ENCODE measurements at places on chromosomes 4 and X. TPM values are rescaled to one million over a fixed set of nuclear protein-coding genes. Genes with fewer than 3 reads are reported as not detected.

Gene CXorf49
- not detected for total RNA-seq

Gene PAK3
- not detected for total RNA-seq

- DNase-seq = no peak
Observed at GRCh38 chrX:146581981-146582712, 227.4 kb upstream of the CXorf51B start.

GRCh38 chr4:175092114-175092513 lies 174.0 kb downstream of the ADAM29 start:
- DNase-seq = no peak

GRCh38 chr4:21649391-21650090 lies 299.0 kb downstream of the KCNIP4 start:
- no peak for DNase-seq

GRCh38 chr4:15374656-15375055 lies 53.2 kb upstream of the C1QTNF7 start:
- DNase-seq = no peak

DNA sequence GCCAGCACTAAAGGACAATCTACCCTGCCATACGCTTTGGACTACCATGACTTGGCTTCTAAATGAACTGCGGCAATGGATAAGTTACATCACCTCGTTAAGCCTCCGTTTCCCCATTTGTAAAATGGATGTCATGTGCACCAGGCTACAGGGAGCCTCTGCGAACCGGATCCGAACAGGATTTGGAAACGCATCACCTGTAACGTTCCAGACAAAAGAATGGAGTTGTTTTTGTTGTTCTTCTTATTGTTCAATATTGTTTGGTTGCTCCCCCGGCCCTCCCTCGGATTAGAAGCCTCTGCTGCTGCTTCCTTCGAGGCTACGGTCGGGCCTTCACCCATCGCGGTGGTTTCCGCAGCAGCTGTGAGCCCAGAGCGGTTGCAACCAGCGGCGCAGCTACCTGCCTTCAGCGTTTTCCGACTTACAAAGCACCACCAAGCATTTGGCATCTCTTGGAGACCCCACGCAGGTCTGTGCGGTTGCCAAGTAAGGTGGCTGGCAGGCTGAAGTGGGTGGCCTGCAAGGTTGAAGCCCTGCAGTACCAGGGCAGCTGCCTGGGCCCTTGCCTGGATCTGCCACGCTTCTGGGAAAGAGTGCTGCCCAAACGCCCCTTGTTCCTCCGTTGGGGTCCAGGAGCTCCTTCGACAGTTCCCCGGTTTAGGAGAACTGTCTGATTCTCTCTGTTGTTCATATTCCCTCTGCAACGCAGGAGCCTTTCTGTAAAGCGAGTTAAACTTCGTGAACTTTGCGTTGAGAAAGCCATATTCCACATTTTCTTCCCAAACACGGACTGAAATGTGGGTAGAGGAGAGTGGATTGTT lies 7.1 kb downstream of the NKX3-2 start:
- DNase-seq = no peak

GRCh38 chrX:3712051-3712869 lies 1.2 kb downstream of the PRKX start:
- DNase-seq = peak; percentile 53

Gene SOX3
- not detected for total RNA-seq

GRCh38 chrX:71978164-71978563 lies 67.5 kb downstream of the NHSL2 start:
- DNase-seq = no peak

DNA sequence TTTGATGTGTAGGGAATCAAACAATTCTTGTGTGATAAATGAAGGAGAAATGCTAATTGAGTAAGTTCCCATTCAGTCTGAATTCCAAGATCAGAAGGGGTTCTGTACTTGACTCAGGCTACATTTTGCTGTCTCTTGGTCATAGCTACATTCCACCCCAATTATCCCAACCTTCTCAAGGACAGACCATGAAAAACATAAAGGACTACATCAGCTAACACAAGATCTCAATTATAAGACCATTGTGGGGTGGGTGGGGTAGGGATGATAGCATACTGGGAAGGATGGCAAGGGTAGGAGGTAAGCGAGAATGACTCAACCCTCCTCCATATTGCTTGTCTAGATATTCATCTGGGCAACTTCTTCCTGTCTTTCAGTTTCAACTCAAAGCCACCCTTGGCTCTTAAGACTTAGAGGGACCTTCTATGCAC lies 87.4 kb upstream of the ETNPPL start:
- DNase-seq = no peak

DNA sequence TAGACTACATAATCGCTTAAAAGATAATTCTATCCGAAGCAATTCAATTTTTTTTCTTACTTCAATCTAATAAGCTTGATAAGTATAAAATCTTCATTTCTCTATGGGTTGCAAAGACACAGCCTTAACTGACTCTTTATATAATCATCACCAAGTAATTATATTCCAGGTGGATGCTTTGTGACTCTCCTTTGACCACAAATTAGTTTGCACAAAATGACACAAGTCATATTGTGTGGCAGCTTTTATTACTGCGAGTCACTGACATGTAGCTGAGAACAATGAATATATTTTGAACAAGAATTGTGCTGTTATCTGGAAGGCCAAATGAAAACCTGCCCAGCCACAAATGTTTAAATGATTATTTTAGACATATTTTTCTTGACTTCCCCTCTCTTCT lies 1727.8 kb downstream of the ARAP2 start:
- no peak for DNase-seq

Gene NXF2
- total RNA-seq = not detected

Gene TMPRSS11D
- not detected for total RNA-seq

GRCh38 chr4:139556724-139557555 lies 921 bp upstream of the SETD7 start:
- DNase-seq = peak; percentile 91

GRCh38 chr4:29151584-29151983 lies 1568.6 kb upstream of the PCDH7 start:
- no peak for DNase-seq

GRCh38 chrX:104135677-104136076 lies 21.1 kb downstream of the SLC25A53 start:
- DNase-seq = no peak

Gene CCDC120
- not detected for total RNA-seq

Gene CT55
- not detected for total RNA-seq

- peak; percentile 48 for DNase-seq
Observed at GRCh38 chrX:106954041-106954440, 33.8 kb downstream of the CLDN2 start.

GRCh38 chr4:7654550-7655445 lies 220.1 kb upstream of the PSAPL1 start:
- DNase-seq = no peak

DNA sequence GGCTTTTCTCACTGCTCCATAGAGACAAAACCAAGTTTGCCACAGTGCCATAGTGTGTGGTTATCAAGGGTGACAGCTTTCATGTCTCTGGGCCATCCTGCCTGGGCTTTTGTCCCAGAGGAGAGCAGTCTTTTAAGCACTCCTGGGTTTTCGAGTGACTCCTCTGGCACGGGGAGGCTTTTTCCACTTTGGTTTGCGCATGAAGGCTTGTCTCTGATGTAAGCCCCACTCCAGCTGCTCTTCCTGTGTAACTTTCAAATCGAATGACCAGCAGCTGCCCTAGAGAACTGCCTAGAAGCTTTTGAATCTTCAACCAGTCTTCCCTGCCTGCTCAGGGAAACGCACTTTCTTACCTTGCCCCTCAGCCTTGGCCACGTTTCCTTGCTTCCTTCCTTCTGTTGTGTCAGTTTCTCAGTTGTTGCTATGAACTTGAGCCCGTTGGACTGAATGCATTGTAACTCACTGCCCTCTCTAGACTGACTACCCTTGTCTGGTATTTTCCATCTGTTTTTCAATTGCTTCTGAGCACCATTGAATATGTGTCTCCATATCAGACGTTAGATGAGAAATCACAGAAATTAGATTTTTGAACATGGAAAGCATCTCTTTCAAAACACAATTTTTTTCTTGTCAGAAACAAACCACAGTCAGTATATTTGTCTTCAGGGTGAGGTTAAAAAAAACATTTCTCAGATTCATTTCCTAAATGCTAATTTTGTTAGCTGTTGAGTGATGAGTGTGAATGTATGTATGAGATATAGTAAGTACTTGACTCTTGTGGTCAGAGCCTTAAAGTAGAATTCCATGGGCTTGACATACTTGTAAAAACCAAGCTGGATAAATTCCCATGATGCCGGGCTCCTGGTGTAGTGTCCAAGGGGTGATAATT lies 45.3 kb downstream of the SLC9A6 start:
- DNase-seq = no peak

- DNase-seq = no peak
Observed at GRCh38 chrX:11439846-11440245, 146.6 kb downstream of the AMELX start.

DNA sequence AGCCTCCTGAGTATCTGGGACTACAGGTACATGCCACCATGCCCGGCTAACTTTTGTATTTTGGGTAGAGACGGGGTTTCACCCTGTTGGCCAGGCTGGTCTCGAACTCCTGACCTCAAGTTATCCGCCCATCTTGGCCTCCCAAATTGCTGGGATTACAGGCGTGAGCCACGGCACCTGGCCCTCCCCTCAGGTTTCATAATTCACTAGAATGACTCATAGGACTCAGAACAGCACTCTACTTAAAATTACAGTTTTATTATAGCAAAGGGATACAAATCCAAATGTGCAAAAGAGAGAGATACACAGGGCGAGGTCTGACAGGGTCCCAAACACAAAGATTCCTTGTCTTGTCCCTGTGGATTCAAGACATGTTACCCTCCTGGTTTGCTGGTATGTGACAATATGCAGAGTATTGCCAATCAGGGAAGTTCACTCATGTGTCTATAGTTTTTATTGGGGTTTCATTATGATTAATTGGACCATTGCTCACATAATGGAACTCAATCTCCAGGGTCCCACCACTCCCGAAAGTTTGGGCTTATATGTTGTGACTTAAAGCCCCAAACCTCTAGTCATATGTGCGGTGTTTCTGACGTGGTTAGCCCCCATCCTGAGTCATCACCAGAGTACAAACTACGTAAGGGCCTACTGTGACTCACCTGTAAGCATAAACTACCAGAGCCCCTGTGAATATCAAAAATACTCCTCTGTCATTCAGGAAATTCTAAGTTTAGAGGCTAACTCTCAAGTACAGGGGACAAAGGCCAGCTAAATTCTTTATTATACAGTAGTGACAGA lies 5.2 kb downstream of the YIPF6 start:
- no peak for DNase-seq

Gene ENPEP
- total RNA-seq = not detected

DNA sequence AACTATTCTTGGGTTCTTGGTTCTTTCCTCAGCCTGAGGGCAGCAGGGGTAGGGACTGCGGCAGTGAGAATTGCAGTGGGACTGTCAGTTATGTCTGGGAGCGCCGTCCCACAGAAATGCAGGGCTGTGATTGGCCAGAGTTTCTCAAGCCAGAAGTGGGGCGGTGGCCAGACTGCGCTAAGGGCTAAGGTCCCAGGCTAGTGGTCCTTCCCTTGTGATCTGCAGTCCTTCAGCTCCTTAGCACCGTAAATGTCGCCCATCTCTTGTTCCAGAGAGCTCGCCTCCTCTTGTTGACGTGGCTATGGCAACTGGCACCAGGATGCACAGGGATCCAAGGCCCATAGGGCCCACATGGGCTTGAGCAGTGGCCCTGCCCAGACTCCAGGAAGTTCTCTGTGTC lies 223.5 kb downstream of the GRIA2 start:
- peak; percentile 20 for DNase-seq

- peak; percentile 42 for DNase-seq
Observed at GRCh38 chrX:51395810-51396728, 63.4 kb downstream of the NUDT10 start.

- DNase-seq = no peak
Observed at GRCh38 chr4:2095236-2096072, 36.3 kb downstream of the NAT8L start.

Gene NRK
- not detected for total RNA-seq

Gene CLDN22
- not detected for total RNA-seq

DNA sequence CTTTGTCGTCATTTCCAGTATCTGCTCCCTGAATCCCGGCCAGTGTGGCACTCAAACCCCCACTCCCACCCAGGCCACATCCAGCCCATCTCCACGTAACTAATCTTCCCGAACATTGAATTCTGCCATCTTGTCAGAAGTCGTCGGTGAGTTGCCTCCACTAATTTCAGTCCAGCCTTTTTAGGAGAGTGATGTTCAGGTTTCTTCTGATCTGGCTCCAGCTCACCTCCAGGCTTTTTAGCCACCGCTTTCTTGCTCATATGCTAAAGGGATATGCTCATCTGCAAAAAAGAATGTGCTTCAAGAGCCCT lies 1.3 kb downstream of the TMEM165 start:
- peak; percentile 59 for DNase-seq

DNA sequence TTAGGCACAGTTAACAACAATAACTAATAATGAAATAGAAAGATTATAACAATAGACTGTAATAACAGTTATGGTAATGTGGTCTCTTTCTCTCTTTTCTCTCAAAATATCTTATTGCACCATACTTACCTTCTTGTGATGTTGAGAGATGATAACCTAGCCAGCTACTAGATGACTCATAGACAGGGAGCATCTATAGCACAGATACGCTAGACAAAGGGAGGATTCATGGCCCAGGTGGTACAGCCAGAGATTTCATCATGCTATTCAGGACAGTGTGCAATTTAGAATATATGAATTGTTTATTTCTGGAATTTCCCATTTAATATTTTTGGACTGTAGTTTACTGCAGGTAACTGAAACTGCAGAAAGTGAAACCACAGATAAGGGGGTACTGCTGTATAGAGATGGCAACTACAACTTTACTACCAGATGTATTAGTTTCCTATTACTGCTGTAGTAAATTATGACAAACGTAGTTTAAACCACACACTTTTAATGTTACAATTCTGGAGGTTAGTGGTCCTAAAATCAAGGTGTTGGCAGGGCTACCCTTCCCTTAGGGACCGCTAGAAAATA lies 41.8 kb upstream of the MAGED1 start:
- DNase-seq = no peak

Gene RASGEF1B
- total RNA-seq = 1.2 TPM

Gene CSAG3
- total RNA-seq = not detected

Gene ADH7
- total RNA-seq = not detected

DNA sequence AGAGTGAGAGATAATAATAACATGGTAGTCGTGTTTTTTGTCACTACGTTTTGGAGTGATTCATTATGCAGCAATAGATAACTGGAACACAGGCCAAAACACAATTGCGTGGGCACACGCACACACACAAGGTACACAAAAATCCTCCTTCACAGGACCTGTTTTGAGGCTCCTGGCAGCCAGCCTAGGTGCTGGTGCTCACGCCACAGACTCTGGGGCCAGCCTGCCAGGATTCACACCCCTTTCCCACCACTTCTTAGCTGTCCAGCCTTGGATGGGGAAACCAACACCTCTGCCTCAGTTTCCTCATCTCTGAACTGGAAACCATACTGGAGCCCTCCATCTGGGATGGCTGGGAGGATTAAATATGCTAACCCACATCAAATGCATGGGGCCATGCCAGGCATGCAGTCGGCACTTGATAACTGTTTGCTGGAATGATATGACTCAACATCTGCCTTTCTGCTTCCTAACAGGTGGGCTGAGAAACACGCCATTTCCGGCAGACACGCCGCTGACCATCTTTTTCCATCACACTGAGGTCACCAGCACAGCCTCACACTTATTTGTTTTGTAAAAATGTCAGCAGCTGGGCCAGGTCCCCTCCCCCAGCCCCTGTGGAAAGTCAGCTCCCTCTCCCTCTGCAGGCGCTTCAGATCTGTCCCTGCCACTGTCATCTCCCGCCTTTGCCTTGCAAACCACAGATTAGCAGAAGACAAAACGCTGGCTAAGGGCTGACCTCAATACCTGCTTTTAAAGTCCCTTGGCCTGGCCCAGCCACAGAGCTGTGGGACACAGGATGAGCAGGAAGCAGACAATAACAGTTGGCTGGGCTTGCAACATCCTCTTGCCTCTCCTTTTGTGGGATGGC lies 237.5 kb downstream of the BCOR start:
- DNase-seq = peak; percentile 41

Gene FAM114A1
- total RNA-seq = 1.6 TPM

Gene RASL11B
- not detected for total RNA-seq

Gene TEX11
- total RNA-seq = not detected

Gene ZBED1
- 15.1 TPM for total RNA-seq
